ENCODE measurements at places on chromosomes 7 and 10. TPM values are rescaled to one million over a fixed set of nuclear protein-coding genes. Genes with fewer than 3 reads are reported as not detected.

Gene SLC39A12
- total RNA-seq = not detected

Gene LGI1
- 2.2 TPM for total RNA-seq

Gene ATRNL1
- 7.1 TPM for total RNA-seq

Gene ADRA2A
- total RNA-seq = 0.48 TPM

Gene CCSER2
- 113 TPM for total RNA-seq

Gene GRID1
- 0.56 TPM for total RNA-seq

Gene MMRN2
- 16.4 TPM for total RNA-seq

Gene LSM5
- total RNA-seq = 19.6 TPM

Gene LIPK
- total RNA-seq = not detected

GRCh38 chr7:157389951-157390730, 53.3 kb downstream of the DNAJB6 start:
- H3K36me3 ChIP-seq = no peaks in the 10 kb centered on the region
- peaks cover 49% of the 10 kb centered on the region for H3K4me1 ChIP-seq
- DNase-seq = no peak
- no peak overlapping the region for H3K4me3 ChIP-seq
- no peaks in the 10 kb centered on the region for H3K27me3 ChIP-seq

DNA sequence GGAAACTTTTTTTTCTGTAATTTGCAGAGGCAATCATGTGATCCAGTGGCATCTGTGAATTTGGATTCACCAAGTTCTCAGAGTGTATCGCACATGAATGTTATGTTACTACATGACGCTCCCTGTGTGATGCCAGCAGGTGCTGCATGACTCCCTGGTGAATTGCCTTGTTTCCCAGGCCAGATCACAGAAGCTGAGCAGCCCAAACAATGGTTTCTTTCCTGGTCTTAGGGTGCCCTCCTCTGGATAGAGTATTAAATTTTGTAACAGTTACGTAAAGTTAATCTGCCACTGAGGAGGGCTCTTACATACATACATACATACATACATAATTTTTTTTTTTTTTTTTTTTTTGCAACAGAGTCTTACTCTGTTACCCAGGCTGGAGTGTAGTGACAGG, 3.6 kb downstream of the ZSCAN21 start:
- no peaks in the 10 kb centered on the region for H3K27me3 ChIP-seq
- H3K4me3 ChIP-seq = no peak overlapping the region
- peaks cover 6% of the 10 kb centered on the region for H3K4me1 ChIP-seq
- peak; percentile 66 for DNase-seq

DNA sequence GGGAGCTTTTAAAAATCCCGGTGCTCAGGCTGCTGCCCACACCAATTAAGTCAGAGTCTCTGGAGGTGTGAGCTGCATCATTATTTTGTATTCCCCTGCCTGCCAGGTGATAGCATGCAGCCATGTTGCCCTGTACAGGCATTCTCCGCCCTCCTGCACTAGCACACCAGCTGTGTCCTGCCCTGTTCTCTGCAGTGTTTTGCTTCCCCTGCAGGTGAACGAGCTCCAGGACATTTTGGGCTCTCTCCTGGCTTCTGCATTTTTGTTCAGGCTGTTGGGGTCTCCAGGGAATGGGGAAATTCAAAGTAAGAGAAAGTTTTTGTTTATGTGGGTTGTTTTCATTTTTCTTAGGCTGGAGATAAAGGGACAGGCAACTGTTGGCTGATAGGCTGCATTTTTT, 271.0 kb upstream of the COBL start:
- H3K27me3 ChIP-seq = no peaks in the 10 kb centered on the region
- DNase-seq = no peak
- no peaks in the 10 kb centered on the region for H3K36me3 ChIP-seq
- H3K27ac ChIP-seq = no peak overlapping the region

- peak overlapping the region; percentile 41 for H3K4me3 ChIP-seq
- H3K36me3 ChIP-seq = no peaks in the 10 kb centered on the region
- peaks cover 5% of the 10 kb centered on the region for H3K4me1 ChIP-seq
- peak overlapping the region; percentile 32 for H3K27ac ChIP-seq
- H3K27me3 ChIP-seq = no peaks in the 10 kb centered on the region
- DNase-seq = no peak
These were observed 177.9 kb upstream of the PLXDC2 start for GRCh38 chr10:19638182-19638895.

DNA sequence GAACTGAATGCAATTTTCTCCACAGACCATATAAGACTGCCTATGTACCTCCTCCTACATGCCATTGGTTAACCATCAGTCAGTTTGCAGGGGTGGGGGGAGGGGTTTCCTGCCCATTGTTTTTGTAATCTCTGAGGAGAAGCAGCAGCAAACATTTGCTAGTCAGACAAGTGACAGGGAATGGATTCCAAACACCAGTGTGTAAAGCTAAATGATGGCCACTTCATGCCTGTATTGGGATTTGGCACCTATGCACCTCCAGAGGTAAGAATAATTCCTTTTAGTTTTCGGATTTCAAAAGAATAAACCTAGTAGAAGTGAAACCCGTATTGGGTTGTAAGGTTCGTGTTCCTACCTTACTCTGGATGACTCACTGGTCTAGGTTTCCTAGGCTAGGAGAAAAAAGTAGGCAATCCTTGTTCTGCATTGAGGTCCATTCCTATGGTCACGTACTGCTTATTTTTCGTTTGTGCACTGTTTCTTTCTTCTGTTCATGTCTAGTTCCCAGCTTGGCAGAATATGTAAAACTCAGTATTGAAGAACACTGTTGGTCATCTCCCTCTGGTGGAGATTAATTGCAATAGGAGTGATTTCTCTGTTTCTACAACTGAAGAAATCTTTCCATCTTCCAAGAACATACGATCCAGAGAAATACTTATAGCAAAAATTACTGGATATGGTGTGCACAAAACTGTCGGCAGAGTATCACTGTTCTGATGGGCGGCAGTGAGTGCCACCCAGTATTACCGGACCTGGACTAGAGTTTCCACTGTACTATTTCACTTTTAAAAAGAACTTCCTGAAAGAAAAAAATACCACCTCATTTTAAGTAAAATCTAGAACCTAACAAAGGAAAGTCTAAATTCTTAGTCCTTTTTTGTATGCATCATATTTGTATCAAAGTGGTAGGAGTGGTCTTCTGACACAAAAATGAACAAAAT, at the start of gene AKR1C3:
Gene AKR1C3, plus strand, starts transcription at position 150 of the 941 bp plus-strand sequence. Its CDS starts 31 bp downstream, at position 181.
- H3K4me3 ChIP-seq = peak within 1 kb of the TSS; percentile 68
- H3K4me1 ChIP-seq = no peaks in the 10 kb centered on the region
- H3K27me3 ChIP-seq = no peaks in the 10 kb centered on the region

DNA sequence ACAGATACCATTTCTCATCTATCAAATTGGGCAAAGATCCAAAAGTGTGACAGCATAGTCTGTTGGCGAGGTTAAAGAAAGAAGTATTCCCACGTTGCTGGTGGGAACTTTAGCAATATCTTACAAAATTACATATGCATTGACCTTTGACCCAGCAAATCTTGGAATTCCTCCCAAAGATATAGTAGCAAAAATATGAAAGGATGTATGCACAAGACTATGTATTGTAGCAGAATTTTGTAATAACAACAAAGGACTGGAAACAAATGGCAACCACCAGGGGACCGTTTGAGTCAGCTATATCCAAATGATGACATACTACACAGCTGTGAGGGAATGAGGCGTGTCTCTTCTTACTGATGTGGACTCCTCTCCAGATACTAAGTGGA, 50.2 kb downstream of the KCNH2 start:
- H3K4me1 ChIP-seq = no peaks in the 10 kb centered on the region
- no peaks in the 10 kb centered on the region for H3K36me3 ChIP-seq
- DNase-seq = no peak
- no peaks in the 10 kb centered on the region for H3K27me3 ChIP-seq
- H3K27ac ChIP-seq = no peak overlapping the region

DNA sequence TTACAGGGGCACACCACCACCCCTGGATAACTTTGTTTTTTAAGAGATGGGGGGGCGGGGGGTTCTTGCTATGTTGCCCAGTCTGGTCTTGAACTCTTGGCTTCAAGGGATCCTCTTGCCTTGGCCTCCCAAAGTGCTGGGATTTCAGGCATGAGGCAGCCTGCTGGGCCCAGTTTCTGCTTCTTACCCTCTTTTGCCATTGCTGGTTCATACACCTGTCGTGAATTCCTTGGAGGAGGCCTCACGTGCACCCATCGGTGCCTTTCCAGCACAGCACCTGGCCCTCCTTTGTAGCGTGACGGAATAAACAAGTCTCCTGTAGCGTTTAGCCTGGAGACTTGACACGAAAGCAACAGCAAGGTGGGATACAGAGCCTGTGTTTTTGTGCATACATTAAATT, 75.5 kb downstream of the CARD11 start:
- H3K4me1 ChIP-seq = no peaks in the 10 kb centered on the region
- H3K27me3 ChIP-seq = no peaks in the 10 kb centered on the region
- no peak for DNase-seq
- H3K4me3 ChIP-seq = no peak overlapping the region
- H3K27ac ChIP-seq = no peak overlapping the region

GRCh38 chr7:153838591-153838990, 213.6 kb upstream of the DPP6 start:
- H3K27ac ChIP-seq = no peak overlapping the region
- DNase-seq = no peak
- no peak overlapping the region for H3K4me3 ChIP-seq
- H3K4me1 ChIP-seq = no peaks in the 10 kb centered on the region
- H3K27me3 ChIP-seq = no peaks in the 10 kb centered on the region

- DNase-seq = no peak
- no peaks in the 10 kb centered on the region for H3K27me3 ChIP-seq
- H3K4me3 ChIP-seq = no peak overlapping the region
These were observed 16.3 kb downstream of the CYP3A4 start for GRCh38 chr7:99767662-99768061.

DNA sequence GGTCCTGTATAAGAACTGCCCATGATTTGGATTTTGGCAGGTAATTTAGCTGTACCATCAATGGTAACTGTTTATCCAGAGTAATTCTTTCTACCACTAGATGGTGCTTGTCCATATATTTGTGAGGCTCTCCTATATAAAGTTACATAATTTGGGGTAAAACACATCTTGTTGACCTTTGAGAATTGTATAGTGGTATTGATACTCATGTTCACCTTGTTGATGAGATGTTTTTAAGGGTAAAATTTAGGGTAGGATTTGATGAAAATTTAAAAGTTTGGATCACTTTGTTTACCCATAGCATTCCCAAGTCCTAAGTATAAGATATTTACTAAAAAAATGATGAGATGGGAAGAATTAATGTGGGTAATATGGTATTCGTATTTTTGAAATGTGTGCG, 31.6 kb downstream of the ST7 start:
- H3K27me3 ChIP-seq = no peaks in the 10 kb centered on the region
- H3K4me1 ChIP-seq = peaks cover 10% of the 10 kb centered on the region
- no peaks in the 10 kb centered on the region for H3K36me3 ChIP-seq
- H3K27ac ChIP-seq = no peak overlapping the region
- no peak for DNase-seq

DNA sequence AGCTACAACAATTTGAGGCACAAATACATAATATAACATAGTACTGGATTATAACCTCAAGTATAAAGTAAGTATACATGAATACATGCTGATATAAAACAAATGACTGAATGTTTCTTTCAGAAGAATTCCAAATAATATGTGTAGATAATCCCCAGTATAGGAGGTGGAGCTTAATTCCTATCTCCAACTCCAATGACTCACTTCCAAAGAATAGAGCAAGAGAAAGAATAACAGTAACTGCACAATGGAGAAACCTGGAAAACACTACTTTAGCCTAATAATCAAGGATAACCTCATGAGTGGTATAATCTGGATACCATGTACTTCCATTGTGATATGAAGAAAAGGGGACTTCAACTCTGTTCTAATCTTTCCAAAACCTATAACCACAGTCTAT, 13.7 kb upstream of the SEMA3C start:
- no peaks in the 10 kb centered on the region for H3K4me1 ChIP-seq
- DNase-seq = no peak
- H3K36me3 ChIP-seq = no peaks in the 10 kb centered on the region
- H3K27ac ChIP-seq = no peak overlapping the region
- no peak overlapping the region for H3K4me3 ChIP-seq
- H3K27me3 ChIP-seq = no peaks in the 10 kb centered on the region

DNA sequence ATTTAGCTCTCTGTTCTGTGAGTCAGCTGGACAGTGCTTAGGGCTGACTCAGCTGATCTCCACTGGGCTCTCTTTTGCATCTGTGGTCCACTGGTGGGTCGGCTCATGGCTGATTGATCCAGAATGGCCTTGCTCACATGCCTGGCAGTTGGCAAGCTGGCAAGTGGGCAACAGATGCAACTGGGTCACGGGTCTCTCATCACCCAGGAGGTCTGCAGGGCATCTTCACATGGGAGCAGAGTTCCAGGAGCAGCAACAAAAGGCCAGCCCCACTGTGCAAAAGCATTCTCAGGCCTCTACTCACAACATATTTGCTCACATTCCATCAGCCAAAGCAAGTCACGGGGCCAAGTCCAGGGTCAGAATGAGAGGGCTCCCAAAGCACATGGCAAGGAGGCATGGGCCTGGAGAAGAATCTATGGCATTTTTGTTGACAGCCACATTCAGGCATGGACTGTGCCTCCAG, 98.8 kb downstream of the OAT start:
- no peak overlapping the region for H3K27ac ChIP-seq
- H3K27me3 ChIP-seq = no peaks in the 10 kb centered on the region
- no peak overlapping the region for H3K4me3 ChIP-seq

GRCh38 chr7:30596721-30597120, 2.0 kb downstream of the GARS1 start:
- no peak for DNase-seq
- H3K4me3 ChIP-seq = peak overlapping the region; percentile 98
- peaks cover 21% of the 10 kb centered on the region for H3K4me1 ChIP-seq

Measured in psoas muscle (tissue), 8 donors.